ENCODE measurements at places on chromosomes 5 and 9.

GRCh38 chr9:14433351-14434157 is 119.6 kb upstream of the NFIB start:
- no peak for DNase-seq

GRCh38 chr5:148939676-148940075 is 113.3 kb downstream of the ADRB2 start:
- no peak for DNase-seq

DNA sequence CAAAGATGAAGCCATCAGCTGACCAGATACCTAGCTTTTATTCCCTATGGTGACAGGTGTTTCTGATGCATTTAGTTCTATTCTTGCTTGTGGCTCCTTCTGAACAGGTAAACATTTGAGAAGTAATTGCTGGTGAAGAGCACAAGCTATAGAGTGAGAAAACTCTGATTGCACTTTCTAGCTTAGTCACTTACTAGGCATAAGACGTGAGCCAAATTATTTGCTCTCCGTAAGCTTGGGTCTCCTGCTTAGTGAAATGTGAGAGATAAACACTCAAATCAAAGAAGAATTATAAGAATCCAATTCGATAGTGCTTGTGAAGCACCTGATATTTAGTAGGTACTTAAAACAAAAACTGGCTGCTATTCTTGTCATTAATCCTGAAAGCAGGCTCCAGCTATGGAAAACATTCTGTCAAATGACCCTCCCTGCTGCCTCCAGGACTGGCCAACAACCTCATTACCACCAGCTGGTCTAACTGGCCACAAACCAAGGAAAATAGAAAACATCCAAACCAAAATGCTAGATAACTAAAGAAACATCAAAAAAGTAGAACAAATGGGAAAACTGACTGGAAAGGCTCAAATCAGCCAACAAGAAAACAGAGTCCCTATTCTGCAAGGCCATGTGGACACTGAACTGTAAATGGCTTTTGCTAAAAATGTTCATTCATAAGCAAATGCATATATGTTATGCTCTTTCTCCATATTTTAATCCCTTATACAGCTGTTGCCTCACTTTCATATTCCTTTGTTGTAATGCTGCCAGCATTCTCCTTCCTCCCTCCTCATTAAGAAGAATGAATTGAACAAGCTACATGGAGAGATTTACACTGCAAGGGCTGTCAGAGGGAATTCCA is 616.1 kb downstream of the DTWD2 start:
- DNase-seq, result no peak

GRCh38 chr9:87109231-87109631 is 161.9 kb upstream of the GAS1 start:
- no peak for DNase-seq

DNA sequence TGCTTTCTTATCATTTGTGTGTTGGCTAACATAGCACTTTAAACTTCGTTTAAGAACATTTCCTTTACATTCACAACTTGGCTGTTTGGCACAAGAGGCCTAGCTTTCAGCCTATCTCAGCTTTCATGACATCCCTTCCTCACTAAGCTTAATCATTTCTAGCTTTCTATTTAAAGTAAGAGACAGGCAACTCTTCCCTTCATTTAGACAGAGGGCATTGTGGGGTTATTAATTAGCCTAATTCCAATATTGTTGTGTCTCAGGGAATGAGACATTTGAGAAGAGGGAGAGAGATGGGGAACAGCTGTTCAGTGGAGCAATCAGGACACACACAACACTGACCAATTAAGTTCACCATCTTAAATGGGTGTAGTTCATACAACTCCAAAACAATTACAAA is 51.0 kb upstream of the OR2K2 start:
- no peak for DNase-seq

- DNase-seq, result no peak
Observed at GRCh38 chr9:100355561-100355960, 2.8 kb upstream of the TEX10 start.

DNA sequence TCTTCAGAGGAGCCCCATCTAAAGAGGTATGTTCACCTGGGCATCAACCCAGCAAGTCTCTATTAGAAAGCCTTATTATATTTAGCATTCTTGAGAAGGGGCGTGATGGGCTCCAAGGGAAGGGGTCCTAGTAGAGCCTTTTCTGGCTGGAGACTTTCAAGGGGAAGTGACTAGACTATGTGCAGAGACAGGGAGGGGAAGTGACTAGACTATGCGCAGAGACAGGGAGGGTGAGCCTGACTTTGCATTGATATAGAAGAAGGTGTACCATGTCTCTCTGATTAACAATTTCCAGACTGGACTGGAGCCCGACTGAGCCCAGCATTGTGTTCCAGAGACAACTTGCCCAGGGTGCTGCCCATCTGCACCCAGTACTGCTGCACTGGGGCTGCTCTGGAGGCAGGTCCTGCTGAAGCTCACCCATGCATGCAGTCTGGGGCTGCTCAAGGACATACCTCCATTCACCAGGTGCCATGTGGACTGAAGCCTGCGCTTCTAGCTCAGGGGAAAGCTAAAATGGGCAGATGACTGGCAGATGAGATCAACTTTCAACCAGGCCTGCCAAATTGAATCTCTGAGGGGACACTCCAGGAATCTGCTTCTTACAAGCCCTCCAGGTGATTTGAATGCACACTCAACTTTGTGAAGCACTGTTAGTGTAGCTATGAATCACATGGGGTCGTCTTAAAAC is 83.0 kb upstream of the GNA14 start:
- no peak for DNase-seq

DNA sequence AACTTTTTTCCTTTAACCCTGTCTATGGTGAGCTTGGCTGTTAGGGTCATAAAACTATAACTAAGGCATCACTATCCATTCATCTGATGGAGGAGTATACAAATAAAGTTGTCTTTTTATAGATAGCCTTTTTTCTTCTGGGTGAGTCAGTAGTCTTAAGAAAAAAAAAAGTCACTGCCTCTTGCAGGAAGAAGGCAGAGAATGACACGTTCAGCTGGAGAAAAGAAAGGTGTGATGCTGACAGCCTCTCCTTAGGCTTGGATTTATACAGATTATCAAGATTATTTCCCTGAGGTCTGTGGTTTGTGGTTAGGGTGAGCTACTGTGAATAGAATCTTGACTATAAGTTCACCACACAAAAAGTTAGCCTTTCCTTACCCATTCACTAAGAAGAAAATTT is 23.0 kb downstream of the EPB41L4B start:
- DNase-seq, result no peak

GRCh38 chr5:1551426-1552301 is 27.9 kb upstream of the LPCAT1 start:
- DNase-seq, result no peak

DNA sequence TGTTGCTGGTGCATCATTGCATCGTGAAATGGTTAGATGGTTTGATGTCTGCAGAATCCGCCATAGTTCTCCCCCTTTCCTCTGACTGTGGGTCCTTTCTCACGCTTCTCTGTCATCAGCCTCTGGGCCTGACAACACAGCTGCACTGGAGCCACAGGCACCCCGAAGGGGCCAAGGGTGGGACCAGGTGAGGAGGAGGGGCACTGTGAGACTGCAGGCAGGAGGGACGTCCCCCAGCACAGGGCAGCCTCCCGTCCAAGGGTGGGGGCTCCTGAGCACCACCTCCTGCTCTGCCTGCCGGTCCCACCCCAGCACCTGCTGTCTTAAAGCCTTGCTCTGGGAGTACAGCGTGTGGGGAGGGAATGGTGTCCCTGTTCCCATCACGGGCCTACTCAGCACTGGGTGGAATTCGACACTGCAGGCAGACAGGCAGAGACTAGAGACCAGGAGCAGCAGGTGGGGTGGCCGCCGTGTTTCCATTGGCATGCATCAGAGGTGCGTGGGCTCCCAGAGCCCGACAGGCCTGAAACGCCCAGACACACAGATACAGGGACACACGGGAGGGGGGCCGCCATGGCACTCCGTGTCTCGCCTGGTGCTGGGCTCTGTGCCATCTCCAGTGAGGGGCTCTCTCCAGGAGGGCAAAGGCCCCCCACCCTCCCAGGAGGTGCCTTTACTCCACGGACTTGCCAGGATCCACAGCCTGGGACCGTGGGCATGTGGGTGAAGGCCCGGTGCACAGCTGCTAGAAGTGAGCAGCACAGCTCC is 15.0 kb downstream of the CACNA1B start:
- DNase-seq, result no peak

DNA sequence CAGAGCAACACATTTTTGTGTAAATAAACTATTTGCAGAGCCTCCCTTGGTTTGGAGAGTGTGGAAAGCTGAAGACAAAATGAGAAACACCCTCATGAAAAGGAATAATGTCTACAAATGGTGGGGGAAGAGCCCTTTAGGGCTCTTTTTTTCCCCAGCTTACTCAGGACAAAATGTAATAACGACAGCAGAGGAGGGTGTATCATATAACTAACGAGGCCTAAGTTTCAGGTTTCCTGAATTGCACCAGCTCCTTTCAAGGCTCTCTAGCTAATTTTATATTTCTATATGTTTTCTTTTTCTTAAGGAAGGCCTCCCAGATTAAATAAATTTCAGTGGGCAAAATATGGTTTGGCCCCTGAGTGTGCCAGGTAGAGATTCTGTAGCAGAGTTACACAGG is 116.3 kb downstream of the FEM1C start:
- DNase-seq, result no peak

DNA sequence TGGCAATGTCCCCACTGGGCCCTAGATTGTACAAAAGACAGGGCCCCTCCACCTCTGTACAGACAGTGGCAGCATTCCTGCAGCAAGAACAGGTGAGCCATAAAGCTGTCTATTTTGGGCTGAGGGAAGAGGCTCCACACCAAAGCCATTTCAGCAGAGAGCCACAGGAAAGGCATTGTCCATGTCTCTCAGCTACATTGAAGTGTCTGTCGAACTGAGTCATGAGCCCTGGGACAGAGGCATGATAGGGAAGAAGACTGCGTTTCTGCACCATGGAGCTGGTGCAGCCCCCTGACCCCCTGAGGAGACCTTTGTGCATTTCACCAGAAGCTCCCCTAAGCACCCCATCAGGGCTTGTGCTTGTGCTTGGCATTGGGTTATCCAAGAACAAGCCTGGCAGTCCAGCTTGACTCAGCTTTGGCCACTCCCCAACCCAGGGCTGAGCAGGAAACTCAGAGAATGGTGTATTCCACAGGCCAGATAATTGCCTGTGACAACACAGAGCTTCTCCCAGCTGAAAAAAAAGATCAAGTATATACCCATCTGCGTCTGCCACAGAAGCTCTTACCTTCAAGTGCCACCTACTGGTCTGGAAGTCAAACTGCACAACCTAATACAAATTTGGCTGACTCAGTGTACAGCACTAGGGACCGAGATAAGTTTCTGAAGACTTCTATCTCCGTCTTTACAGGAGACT is 5.9 kb upstream of the FRMD3 start:
- no peak for DNase-seq

All from stimulated activated CD8-positive, alpha-beta memory T cell treated with anti-CD3 and anti-CD28 coated beads, Interleukin-12 subunit alpha, Interleukin-12 subunit beta, amount 100 ng/mL, for 1 hour (primary cell).